AG09319 (cell line): ENCODE measurements at places on chromosomes 4 and X.

DNA sequence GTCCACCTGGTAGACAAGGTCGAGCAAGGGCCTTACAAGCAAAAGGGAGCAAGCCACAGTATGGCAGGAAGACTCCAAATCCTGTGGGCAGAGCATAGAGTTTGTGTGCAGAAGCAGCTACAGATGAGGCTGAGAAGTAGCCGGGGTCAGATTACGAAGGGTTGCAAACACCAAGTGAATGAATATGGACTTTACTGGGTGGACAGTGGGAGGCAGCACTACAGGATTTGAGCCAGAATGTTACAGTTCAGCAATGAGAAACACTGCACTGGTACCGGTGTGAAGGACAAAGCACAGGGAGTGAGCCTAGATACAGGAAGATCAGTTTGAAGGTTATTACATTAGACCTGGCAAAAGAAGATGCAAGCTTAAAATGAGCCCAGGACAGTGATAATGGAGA is 46.1 kb upstream of the HOPX start:
- no peak for DNase-seq

GRCh38 chr4:168221301-168221700 is 97.3 kb downstream of the DDX60 start:
- DNase-seq: peak; percentile 27

- DNase-seq: no peak
Measured at GRCh38 chrX:27008486-27008885, 454.7 kb downstream of the PPP4R3C start.

- no peak for DNase-seq
Measured at GRCh38 chrX:85244450-85245211, 840 bp downstream of the ZNF711 start.

DNA sequence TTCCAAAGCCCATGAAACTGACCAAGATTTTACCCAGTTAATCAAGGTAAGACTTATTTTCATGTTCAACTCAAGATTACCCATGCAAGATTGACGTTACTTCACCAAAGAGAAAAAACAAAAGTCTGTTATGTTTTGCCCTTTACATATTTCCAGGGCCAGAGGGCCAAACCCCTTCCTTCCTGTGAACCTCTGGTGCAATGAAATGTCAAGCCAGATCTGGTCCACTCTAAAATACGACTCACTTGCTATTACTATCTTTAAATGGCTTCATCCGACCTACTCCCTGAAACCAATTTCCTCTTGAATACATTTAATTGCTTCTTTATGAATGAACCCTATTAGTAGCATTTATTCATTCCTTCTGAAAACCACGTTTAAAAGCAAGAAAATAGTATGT is 33.0 kb downstream of the TSPAN5 start:
- no peak for DNase-seq

DNA sequence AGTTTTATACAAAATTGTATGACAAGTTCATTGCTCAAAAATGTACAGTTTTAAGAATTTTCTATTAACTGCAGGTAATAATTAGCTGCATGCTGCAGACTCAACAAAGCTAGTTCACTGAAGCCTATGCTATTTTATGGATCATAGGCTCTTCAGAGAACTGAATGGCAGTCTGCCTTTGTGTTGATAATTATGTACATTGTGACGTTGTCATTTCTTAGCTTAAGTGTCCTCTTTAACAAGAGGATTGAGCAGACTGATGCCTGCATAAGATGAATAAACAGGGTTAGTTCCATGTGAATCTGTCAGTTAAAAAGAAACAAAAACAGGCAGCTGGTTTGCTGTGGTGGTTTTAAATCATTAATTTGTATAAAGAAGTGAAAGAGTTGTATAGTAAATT is 131.0 kb downstream of the TET2 start:
- DNase-seq: no peak

GRCh38 chr4:96312046-96312685 is 472.3 kb downstream of the PDHA2 start:
- DNase-seq: no peak

GRCh38 chr4:83920375-83920774 is 384.5 kb downstream of the GPAT3 start:
- DNase-seq: no peak

DNA sequence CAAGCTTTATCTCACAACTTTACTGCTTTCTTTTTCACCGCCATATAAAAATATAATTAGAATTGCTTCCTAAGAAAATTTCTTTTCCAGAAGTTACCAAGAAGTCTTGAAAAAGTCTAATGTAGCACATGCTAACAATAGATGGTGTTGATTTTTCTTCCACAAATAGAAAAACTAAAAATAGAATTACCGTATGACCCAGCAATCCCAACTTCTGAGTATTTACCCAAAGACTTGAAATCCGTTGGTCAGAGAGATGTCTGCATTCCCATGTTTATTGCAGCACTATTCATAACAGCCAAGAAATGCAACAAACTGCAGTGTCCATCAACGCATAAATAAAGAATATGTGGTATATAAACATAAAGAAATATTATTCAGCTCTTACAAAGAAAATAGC is 17.8 kb upstream of the EDNRA start:
- DNase-seq: no peak

- DNase-seq: no peak
Measured at GRCh38 chrX:141467442-141467841, 117.1 kb downstream of the SPANXA1 start.

DNA sequence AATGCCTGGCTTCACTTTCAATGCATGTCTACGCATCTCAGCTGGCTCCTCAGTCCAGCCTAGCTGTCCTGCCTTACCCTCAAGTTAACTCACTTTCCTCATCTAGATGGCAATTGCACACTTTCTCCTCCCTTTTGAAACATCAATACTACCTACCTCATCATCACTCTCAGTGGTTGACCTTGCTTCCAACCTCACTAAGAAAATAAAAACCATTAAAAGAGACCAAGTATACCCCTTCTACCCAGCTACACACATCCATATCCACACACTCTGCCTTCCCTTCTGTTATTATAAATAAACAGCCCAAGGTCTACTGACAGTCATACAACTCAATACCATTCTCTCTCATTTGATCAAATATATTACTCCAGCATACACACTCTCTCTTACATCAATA is 21.5 kb downstream of the SLC10A7 start:
- no peak for DNase-seq
